ENCODE measurements at places on chromosomes 5 and 9.

- DNase-seq, result no peak
Measured at GRCh38 chr5:167061695-167062094, 1229.8 kb upstream of the WWC1 start.

DNA sequence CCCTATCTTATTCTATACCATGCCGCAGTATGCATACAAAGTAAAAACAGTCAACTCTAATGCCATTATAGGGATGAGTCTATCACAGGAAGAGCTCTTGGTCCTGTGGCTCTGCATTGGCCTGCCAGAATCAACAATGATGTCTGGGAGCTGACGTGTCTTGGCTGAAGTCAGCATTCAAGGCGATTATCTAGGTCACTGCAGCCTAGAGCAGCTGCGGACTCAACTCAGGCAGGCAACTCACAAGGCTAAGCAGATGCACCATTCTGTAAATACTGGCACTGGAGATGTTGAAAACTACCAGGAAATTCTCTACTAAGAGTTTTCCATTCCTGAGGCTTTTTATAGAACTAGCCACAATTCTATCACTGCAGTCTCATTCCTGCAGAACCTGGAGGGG, 13.3 kb downstream of the SPATA9 start:
- no peak for DNase-seq

DNA sequence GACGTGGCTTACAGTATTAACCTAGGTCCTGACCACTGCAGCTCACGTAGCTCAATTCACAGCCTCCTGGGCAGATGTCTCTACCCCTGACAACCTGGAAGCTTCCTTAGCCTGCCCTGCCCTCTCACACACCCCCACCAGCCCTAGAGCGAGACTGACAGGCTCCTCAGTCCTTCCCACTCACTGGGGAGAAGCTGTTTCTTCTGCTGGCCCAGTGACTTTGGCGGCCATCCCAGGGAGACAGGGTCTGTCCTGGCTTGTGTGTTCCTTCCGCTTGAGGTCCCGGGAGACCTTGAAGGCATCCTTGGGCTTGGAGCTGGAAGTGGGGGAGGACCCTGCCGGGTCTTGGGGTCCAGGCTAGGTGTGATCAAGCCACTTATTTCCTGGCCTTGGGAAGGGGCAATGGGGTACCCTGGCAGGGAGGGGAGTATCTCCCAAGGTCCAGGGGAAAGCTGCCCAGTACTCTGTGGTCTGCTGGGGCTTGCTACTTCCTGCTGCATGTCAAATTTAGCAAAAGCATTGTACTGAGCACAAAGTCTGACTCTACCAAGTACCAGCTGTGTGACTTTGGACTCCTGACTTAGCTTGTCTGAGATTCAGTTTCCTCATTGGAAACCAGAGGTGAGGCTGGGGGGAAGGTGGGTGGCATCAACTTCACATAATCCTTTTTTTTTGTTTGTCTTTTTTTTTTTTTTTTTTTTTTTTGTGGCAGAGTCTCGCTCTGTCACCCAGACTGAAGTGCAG, 1.9 kb downstream of the MIGA2 start:
- no peak for DNase-seq

DNA sequence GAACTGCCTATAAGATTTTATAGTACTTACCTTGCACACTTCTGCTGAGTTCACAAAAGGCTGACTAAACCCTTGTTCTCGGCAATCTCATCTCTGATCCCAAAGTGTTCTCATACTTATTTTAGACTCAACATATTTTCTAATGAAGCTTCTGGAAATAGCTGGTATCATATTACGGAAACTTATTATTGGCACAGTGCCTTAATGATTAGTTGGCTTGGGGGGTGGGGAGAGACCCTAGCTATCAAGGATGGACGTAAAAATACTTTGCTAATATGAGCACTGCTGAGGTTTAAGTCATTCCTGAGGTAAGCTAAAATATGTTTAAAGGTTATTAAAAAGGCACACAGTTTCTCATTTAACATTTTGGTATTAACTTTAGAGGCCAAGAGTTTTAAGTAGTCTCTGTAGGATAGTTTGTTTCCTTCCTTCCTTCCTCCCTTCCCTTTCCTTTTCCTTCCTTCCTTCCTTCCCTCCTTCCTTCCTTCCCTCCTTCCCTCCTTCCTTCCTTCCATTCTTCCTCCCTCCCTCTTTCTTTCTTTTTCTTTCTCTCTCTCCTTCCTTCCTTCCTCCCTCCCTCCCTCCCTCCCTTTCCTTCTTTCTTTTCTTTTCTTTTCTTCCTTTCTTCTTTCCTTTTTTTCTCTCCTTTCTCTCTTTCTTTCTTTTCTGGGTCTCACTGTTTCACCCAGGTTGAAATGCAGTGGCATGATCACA, 31.5 kb downstream of the ZSWIM6 start:
- DNase-seq, result no peak

DNA sequence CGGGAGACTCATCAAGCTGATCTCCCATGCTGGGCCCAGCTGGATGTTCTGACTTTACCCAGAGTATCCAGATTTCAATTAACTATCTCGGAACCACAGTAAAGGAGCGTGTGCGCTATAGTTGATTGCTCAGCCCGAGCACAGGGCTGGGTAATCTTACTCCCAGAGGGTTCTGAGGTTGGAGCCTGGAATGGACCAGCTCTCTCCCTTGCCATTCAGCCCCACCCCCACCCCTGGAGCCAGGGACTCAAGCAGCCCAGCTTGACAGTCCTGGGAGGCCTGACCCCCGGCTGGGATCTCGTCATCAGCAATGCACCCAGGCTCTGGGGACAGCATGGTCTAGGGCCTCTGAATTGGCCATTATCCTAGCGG, 23.7 kb upstream of the PTGES start:
- no peak for DNase-seq

DNA sequence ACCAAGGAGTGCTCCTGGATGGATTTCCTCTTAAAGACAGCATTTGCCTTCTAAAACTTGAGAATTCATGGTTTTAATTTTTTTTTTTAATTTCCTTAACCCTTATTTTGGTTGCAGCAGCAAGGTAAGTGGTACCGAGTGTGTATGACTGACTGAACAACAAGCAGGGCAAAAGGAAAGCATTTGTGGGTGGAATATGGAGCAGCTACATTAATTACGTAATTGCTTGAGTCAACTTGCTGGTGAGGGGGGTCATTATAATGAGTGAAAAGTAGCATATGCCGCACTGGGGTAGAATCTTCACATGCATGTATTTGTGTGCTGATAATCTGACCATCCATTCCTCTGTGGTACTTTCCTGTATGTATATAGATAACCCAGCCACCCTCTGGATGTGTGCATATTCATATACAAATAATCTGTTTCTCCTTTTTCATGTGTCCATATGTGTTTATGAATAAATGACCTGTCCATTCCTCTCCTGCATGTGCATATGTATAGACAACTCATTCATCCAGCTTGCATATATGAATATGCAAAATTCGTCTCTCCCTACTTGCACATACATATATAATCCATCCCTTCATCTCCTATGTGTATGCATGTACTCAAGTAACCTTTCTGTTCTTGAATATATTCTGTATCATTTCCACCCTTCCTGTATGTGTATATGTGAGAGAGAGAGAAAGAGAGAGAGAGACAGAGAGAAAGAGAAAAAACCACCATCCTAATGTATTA, 147.5 kb upstream of the RUSC2 start:
- DNase-seq, result no peak

- no peak for DNase-seq
Measured at GRCh38 chr5:110963495-110963894, 108.0 kb upstream of the TSLP start.

- no peak for DNase-seq
Measured at GRCh38 chr5:35899800-35900199, 38.6 kb downstream of the CAPSL start.

DNA sequence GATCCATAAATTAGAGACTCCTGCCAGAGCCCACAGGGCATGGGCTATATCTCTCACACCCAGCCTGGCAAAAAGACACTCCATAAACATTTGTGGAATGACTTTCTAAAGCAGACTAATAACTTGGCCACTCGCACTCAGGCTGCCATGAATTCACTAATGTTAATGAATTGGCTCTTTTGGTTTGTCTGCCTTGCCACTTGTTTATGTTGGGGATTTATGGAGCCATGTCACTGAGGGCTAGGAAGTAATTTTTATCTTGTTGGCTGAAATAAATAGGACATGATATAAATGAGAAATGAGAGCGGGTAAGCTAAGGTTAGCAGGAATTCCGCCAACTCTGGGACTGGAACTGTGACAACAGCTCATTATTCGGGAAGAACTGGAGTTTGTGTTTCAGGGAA, 55.2 kb downstream of the DROSHA start:
- DNase-seq, result peak; percentile 40

- no peak for DNase-seq
Measured at GRCh38 chr9:91711755-91712601, 238.1 kb downstream of the ROR2 start.

DNA sequence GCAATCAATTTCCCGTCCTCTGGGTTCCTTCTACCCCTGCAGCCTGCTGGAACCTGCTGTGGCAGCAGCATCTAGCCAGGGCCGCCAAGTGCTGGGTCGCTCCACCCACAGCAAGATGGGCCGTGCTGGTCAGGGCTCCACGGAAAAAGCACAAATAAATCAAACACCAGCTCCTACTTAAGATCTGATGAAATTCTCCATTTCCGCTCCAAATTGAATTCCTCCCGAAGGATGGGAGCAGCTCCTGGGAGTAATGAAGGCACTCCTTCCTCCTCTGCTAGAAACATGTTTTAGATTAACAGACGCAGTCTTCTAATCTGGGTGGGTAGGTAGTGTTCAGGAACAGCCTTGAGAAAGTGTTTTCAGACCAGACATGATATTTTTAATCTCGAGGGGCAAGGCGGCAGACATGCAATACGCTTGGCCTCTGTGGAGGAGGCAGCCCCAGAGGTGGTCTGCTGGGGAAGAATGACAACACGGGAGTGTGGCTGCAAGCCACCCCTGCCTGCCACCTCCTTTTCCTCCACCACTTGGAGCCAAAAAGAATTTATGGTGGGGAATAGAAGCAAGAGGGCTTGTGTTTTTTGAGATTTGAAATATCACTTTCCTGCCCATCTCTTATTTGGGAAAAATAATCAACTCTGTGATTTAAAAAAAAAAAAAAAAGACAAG, 194.1 kb downstream of the AOPEP start:
- no peak for DNase-seq

GRCh38 chr5:178869577-178869976, 9.8 kb downstream of the ZNF354B start:
- no peak for DNase-seq

All from LNCaP clone FGC (cell line).